T-helper 17 cell (primary cell): ENCODE measurements at places on chromosomes 3 and 15.
A peak's percentile ranks its signal among the peaks of the same experiment; 100 is the strongest.

GRCh38 chr15:77542491-77543001, 90.2 kb downstream of the LINGO1 start:
- peak overlapping the region; percentile 75 for H3K27ac ChIP-seq
- DNase-seq = no peak
- H3K4me1 ChIP-seq = peaks cover 12% of the 10 kb centered on the region
- peak overlapping the region; percentile 83 for H3K4me3 ChIP-seq

DNA sequence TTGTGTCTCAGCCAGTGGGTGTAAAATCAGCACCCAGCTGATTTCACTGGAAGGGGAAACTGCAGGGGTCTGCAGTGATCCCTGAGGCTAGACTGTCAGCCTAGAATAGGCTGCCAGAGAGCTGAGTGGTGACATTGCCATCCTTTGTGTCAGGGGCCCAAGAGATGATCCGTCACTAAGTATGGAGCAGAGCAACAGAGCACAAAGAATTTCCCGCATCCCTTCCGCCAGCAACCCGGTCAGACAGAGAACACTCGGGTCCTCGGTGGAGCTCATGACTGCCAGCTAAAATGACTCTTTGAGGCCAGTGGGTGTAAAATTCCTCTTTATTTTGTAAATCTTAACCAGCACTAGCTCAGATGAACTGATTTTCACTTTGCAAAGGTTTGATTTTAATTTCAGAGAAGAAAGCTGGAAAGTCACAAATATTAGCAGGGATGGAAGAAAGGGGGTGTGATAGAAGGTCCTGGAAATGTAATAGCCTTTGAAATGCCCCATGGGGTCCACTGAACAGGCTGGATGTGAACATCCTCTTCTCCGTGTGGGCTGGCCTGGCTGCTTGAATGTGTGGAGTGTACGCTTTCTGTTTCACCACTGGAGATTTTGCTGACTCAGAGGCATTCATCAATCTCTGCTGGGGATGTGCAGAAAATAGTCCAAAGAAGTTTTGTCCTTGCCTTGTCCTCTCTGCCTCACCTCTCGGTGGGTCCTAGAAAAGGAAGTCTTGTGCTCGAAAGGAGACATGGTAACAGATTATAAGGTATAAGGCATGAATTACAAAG, 138.8 kb downstream of the SV2B start:
- no peak overlapping the region for H3K27ac ChIP-seq
- no peaks in the 10 kb centered on the region for H3K36me3 ChIP-seq
- peaks cover 43% of the 10 kb centered on the region for H3K27me3 ChIP-seq
- no peak for DNase-seq

- no peaks in the 10 kb centered on the region for H3K4me1 ChIP-seq
- no peak for DNase-seq
- H3K36me3 ChIP-seq = peaks cover 4% of the 10 kb centered on the region
Observed at GRCh38 chr15:62795171-62795570, 247.4 kb upstream of the TPM1 start.

GRCh38 chr3:128998561-128998960, 2.5 kb upstream of the EFCC1 start:
- H3K27me3 ChIP-seq = peaks cover 28% of the 10 kb centered on the region
- peaks cover 10% of the 10 kb centered on the region for H3K36me3 ChIP-seq
- no peak overlapping the region for H3K4me3 ChIP-seq
- peaks cover 25% of the 10 kb centered on the region for H3K4me1 ChIP-seq
- DNase-seq = no peak
- no peak overlapping the region for H3K27ac ChIP-seq

- H3K4me1 ChIP-seq = no peaks in the 10 kb centered on the region
- H3K27me3 ChIP-seq = peaks cover 32% of the 10 kb centered on the region
- no peaks in the 10 kb centered on the region for H3K36me3 ChIP-seq
- DNase-seq = no peak
Observed at GRCh38 chr3:194756460-194756779, 70.7 kb downstream of the FAM43A start.

DNA sequence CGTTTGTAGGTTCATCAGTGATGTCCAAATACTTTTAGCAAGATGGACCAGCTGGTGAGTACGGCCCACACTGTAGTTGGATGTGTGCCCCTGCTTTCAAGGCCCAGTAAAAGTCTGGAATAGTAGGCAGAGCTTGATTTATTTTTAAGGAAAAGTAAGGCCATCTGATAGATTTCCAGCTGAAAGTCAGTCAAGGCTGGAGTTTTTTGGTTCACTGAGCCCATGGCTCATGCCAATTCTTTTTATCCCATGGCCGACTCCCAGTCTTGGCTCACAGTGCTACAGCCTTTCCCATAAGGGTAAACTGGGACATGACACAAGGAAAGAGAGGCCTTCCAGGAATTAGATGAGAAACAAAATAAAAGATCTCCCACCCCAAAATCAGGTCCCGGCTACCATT, 13.5 kb downstream of the CCDC80 start:
- peaks cover 3% of the 10 kb centered on the region for H3K36me3 ChIP-seq
- H3K27me3 ChIP-seq = peaks cover 18% of the 10 kb centered on the region
- no peaks in the 10 kb centered on the region for H3K4me1 ChIP-seq
- no peak overlapping the region for H3K27ac ChIP-seq

DNA sequence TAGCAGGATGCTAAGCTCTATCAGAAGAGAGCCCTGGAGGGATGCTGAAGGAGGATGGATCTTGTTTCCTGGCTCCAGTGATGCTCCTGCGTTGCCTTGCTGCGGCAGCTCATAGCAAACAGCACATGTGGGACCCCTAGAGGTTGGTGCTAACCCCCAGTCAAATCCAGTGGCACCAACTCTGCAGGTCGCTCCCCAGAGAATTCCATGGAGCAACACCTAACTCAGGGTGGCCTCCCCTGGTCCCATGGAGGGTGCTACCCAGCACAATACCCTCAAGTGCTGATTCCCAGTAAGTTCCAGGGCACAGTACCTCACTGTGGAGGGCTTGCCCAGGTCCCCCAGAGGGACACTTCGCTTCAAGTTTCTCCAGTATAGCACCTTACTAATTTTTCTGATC, 231.2 kb downstream of the NEK10 start:
- H3K27me3 ChIP-seq = no peaks in the 10 kb centered on the region
- H3K36me3 ChIP-seq = no peaks in the 10 kb centered on the region
- DNase-seq = no peak
- H3K4me1 ChIP-seq = peaks cover 2% of the 10 kb centered on the region

DNA sequence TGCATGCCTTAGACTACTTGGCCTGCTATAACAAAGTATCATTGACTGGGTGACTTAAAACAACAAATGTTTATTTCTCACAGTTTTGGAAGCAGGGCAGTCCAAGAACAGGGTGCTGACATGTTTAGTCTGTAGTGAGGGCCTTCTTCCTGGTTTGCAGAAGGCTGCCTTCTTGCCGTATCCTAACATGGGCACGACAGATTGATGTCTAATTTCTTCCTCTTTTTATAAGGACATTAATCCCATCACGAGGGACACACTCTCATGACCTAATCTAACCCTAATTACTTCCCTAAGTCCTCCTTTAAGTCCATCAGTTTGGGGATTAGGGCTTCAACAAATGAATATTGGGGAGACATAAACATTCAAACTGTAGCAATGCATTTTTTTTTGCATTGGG, 10.9 kb upstream of the GOLGA8B start:
- peaks cover 3% of the 10 kb centered on the region for H3K36me3 ChIP-seq
- H3K27me3 ChIP-seq = peaks cover 23% of the 10 kb centered on the region
- H3K4me1 ChIP-seq = peaks cover 4% of the 10 kb centered on the region
- H3K27ac ChIP-seq = no peak overlapping the region
- no peak for DNase-seq

DNA sequence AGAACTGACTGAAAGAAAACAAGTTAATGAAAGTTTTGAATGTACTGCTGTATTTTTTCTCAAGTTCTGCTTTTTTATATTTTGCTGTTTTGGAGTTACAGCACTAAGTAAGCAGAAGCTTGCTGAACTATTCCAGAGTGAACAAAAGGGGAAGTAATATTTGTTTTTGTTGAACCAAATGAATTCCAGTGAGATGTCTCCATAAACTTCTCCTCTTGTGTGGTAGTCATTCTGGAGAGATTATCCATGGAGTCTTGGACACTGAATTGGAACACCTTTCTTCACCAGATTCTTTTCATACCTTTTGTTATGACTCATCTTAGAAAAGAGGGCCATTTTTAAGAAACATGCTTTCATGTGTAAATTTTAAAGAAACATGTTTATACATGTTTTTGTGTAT, 8.8 kb downstream of the ANKUB1 start:
- H3K27me3 ChIP-seq = peaks cover 21% of the 10 kb centered on the region
- H3K4me1 ChIP-seq = peaks cover 2% of the 10 kb centered on the region
- H3K27ac ChIP-seq = no peak overlapping the region
- no peaks in the 10 kb centered on the region for H3K36me3 ChIP-seq
- H3K4me3 ChIP-seq = no peak overlapping the region

GRCh38 chr3:144189044-144189443, 217.4 kb downstream of the DIPK2A start:
- no peaks in the 10 kb centered on the region for H3K4me1 ChIP-seq
- H3K27ac ChIP-seq = no peak overlapping the region
- H3K4me3 ChIP-seq = no peak overlapping the region

DNA sequence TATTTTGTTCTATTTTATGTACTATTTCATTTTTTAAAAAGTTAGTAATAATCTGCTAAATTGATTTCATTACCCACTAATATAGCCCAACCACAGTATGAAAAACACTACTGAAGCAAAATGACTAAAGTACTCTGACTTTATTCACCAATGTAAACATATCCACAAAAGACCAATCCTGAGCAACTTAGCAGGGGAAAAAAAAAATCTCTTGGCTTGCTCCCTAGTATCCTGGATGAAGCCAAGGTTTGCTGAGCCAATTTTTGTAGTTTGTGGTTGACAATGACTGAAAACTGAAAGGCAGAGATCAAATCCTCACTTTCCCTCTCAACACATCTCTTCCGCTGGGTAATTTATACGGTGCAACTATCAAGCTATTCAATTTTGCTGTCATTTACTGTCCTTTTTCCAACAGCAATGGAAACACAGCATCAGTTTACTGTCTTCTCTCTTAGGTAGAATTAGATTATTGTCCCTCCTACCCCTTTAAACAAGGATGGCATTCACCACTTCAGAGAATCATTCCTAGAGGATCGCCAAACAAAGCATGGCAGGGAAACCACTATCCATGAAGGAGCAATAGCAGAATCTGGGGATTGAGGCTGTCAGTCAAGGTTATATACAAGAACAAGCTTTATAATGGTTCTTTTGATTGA, 149.7 kb downstream of the THRB start:
- H3K27me3 ChIP-seq = peaks cover 5% of the 10 kb centered on the region
- no peaks in the 10 kb centered on the region for H3K36me3 ChIP-seq
- no peak overlapping the region for H3K27ac ChIP-seq
- H3K4me1 ChIP-seq = no peaks in the 10 kb centered on the region
- H3K4me3 ChIP-seq = no peak overlapping the region

DNA sequence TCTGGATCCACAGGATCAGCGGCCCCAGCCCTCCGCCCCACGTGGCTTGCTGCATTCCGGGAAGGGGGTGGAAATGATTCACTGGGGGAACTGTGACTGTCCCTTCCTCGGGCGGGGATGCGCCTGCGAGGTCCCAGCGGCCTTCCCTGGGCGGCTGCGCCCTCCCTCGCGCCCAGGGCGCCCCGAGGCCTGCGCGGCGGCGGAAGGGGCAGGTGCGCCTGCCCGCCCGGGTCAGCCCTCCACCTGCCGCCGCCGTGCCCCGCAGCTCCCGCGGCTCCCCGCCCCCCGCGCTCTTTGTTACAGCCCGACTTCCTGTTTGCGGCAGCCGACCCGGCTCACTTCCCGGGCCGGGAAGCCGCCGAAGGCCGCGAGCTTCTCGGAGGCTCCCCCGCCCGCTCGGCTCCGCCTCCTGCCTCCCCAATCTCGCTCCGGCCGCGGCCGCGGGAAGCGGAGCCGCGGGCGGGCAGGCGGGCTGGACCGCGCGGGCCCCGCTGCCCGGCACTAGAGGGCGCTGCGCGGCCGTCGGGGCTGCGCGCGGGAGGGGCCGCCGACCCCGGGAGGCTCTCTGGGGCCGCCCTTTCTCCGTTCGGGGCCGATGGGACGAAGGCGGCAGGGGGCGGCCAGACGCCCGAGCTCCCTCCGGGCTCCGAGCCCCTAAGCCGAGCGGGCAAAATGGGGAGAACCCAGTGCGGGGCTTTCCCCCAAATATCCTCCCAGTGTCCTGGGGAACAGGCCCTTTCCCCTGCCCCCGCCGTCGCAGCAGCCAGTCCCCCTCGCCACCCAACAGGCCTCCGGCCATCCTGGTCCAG, 11.5 kb upstream of the CHAC1 start:
- DNase-seq = peak; percentile 52
- no peaks in the 10 kb centered on the region for H3K36me3 ChIP-seq
- H3K27me3 ChIP-seq = no peaks in the 10 kb centered on the region
- H3K4me1 ChIP-seq = peaks cover 28% of the 10 kb centered on the region
- peak overlapping the region; percentile 85 for H3K4me3 ChIP-seq

DNA sequence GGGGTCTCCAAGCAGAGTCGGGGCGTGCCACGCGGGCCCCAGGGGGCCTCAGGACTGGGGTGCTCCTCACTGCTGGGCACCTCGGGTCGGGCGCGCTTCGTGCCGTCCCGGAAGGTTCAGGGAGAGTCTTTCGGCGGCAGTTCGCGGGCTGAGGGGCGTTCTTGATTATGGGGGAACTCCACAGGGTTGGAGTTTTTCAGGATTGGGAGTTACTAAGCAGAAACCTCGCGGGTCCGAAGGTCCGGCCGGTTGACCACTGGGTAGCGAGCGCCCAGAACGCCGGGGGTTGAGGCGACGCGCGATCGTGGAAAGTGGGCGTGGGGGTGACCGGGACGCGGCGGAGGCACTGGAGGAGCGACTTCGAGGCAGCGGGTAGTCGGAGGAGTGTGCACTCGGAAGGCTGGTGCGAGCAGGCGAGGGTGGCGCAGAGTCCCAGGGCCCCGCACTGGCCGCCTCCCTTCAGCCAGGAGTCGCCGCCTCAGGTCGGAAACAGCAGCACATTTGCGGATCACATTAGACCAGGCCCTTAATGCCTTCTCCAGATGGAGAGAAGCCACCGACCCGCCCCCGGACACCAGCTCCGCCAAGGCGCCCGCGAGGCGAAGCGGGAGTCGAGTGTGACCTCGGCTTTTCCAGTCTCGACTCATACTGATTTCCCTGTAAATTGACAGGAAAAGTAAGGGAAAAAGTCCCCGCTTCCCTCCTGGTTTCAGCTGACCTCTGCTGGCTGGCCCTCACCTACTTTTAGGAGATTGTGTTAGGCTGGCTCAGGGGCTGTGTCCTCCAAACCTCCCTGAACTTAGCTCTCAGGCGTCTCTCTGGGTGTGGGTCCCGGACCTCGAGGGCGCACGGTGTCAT, 685 bp downstream of the ADAMTSL3 start:
- H3K27ac ChIP-seq = no peak overlapping the region
- no peaks in the 10 kb centered on the region for H3K36me3 ChIP-seq
- no peaks in the 10 kb centered on the region for H3K4me1 ChIP-seq
- no peak for DNase-seq
- H3K4me3 ChIP-seq = no peak overlapping the region
- peaks cover 30% of the 10 kb centered on the region for H3K27me3 ChIP-seq

- no peak for DNase-seq
- H3K27me3 ChIP-seq = no peaks in the 10 kb centered on the region
- peak overlapping the region; percentile 50 for H3K4me3 ChIP-seq
- peaks cover 75% of the 10 kb centered on the region for H3K4me1 ChIP-seq
- H3K36me3 ChIP-seq = peaks cover 4% of the 10 kb centered on the region
Observed at GRCh38 chr3:50630394-50630793, 13.4 kb downstream of the MAPKAPK3 start.
